ENCODE measurements at places on chromosomes 3 and 15. TPM values are rescaled to one million over a fixed set of nuclear protein-coding genes. Genes with fewer than 3 reads are reported as not detected.
A peak's percentile ranks its signal among the peaks of the same experiment; 100 is the strongest.

DNA sequence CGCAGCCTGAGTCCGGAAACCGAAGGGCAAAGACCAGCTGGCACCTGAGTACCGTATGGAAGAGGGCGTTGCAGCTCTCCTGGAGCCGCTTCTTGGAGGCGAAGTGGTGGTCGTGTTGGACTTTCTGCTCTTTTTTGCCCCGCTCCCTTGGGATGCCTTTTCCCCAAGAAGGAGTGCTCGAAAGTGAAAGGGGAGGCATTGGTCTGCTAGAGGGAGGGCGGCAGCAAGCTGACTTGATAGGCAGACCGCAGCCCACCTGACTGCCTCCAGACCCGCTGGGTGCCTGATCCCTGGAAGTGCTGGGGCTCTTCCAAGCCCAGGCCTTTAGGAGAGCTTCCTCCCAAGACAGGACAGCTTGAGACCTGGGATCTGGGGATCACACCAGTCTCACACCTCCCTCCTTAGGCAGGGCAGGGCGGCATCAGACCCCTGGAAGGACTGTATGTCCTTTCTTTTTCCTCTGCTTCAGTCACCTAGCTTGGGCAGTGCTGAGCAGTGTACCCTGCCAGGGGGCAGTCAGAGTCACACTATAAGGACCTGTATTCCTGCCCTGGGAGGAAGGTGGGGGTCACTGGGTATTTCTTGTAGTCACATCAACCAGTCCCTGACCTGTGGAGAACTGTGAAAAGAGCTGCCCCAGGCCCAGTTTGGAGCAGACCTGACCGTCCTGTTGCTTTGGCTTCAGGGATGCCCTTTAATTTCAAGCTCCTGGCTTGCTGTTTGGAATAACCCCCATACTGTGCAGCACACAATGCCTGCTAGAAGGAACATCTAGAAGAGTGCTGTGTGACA is 2.1 kb downstream of the ACVR2B start:
- DNase-seq, result no peak

The PTH1R gene
- total RNA-seq, result not detected

DNA sequence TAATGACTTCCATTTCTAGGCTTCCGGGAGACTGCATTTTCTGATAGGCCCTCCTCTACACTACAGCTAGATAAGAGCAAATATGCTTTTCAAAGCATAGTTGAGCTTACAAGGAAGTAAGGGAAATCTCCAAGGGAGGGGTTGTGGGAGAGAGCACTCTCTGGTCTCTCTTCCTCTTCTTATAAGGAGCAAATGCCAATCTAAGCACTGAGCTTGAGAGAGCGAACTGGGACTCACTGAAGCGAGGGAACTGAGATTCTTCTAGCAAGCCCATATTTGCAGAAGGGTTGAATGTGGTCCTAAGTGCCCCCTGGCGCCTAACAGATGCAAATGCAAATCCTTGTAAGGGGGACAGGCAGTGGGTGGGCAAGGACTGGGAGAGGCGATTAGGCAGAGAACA is 164.8 kb downstream of the ERC2 start:
- DNase-seq, result peak; percentile 20

- peak; percentile 58 for DNase-seq
These were observed 4.5 kb upstream of the PARP15 start for GRCh38 chr3:122572940-122573412.

The ULK3 gene
- total RNA-seq, result 74.9 TPM

DNA sequence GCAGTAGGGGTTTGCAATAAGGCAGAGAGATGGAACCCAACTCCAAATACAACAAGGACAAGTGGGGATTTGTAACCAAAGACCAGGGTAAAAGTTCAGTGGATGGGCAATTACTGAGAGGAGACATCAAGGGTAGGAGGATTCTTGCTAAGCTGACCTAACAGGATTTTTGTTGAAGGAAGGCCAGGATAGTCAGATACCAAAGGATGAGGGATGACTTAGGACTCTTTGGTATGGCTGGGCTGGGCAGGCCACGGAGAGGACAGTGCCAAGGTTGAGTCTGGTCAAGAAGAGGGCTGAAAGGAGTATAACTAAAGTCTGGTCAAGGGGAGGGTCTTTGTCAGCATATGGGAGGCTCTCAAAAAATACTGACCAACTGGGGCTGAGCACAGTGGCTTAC is 85.3 kb upstream of the UBE2E2 start:
- no peak for DNase-seq

The MCTP2 gene
- 46.7 TPM for total RNA-seq

The TGM5 gene
- 0.28 TPM for total RNA-seq

- no peak for DNase-seq
These were observed 63.7 kb downstream of the SLC12A8 start for GRCh38 chr3:125148836-125149235.

DNA sequence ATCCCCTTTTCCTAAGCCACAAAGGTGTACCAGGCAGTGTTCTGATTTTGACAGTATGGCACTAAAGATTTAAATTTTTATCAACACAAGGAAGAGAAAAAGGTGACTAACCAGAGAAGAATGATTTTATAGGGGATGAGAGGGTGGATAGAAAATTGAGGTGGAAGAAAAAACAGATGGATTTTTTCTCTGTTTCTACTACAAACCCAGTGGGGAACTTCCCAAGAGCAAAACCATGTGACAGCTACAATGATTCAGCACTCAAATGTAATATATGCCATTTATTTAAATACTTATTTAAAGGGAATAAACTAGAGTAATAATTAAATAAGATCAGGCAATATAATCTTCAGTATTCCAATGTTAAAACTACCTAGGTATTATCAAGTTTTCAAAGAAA is 11.1 kb downstream of the DCUN1D1 start:
- DNase-seq, result no peak

All from activated CD4-positive, alpha-beta memory T cell treated with anti-CD3 and anti-CD28 coated beads, Interleukin-2, amount 10 ng/mL, durations not matched to agents 7 days and 5 days (primary cell).